ENCODE measurements at places on chromosomes 6 and 20. TPM values are rescaled to one million over a fixed set of nuclear protein-coding genes. Genes with fewer than 3 reads are reported as not detected.

DDX27 gene
- total RNA-seq, result 10.2 TPM

OXT gene
- total RNA-seq, result not detected

FRK gene
- total RNA-seq, result 6.3 TPM

SLCO4A1 gene
- total RNA-seq, result 19.8 TPM

GRIK2 gene
- 12.1 TPM for total RNA-seq

CRISP2 gene
- not detected for total RNA-seq

PBOV1 gene
- total RNA-seq, result not detected

LRRN4 gene
- total RNA-seq, result 15.0 TPM

RAB44 gene
- not detected for total RNA-seq

PHF10 gene
- 49.9 TPM for total RNA-seq

RIPOR2 gene
- total RNA-seq, result 7.3 TPM

FNDC11 gene
- not detected for total RNA-seq

VPS16 gene
- total RNA-seq, result 16.4 TPM

TPBG gene
- 16.7 TPM for total RNA-seq

GRCh38 chr20:4633780-4634179, 87.9 kb upstream of the PRND start:
- no peak for DNase-seq

GRCh38 chr6:135904666-135905065, 53.2 kb downstream of the PDE7B start:
- DNase-seq, result no peak

- no peak for DNase-seq
Measured at GRCh38 chr20:10654630-10655029, 19.2 kb downstream of the JAG1 start.

GRCh38 chr20:15278041-15278440, 940.6 kb upstream of the FLRT3 start:
- no peak for DNase-seq

- DNase-seq, result no peak
Measured at GRCh38 chr6:33428224-33428965, 8.5 kb downstream of the SYNGAP1 start.

GRCh38 chr6:51513891-51514747, 573.3 kb downstream of the PKHD1 start:
- no peak for DNase-seq

GRCh38 chr20:58651559-58651945, 469 bp downstream of the STX16 start:
- no peak for DNase-seq

GRCh38 chr20:62463651-62464424, 12.0 kb downstream of the GATA5 start:
- no peak for DNase-seq

- peak; percentile 87 for DNase-seq
Measured at GRCh38 chr6:43790031-43790430, 20.0 kb downstream of the VEGFA start.

DNA sequence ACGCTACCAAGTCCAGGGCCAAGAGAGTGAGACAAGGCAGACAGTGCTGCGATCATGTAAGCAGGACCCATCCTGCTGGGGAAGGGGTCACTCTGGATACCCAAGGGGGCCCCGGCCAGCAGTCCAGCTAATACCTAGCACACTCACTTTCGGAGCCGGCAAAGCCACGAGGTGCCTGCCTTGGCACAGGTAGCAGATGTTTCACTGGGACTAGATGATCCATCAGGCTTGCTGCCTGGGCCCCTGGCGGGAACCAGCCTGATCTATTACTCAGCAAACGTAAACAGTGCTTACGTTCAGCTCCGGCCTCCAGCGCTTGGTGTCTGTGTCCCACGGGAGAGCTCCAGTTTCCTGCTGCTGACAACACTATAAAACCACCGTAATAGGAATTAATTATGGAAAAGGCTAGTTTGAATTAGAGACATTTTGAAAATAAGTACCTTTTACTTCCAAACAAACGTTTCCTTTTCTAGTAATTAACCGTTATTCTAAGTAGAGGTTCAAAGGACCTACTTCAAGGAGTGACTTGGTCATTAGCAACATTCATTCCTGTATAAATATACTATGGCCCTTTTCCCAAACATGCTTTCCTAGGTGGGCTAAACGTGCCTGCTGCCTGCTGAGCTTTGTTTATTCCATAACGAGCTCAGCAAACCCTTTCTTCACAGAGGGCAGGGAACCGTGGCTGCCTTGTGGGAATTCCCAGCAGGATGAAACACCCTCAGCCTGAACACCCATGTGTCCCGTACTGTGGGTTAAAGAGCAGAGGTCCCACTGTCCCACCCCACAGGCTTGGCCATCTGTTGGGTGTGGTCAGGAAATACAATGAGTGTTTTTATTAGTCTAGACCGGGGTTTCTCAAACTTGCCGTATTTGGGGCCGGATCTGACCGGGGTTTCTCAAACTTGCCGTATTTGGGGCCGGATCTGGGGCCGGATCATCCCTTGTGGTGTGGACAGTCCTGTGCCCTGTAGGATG, 18.4 kb downstream of the SLC22A23 start:
- no peak for DNase-seq

DNA sequence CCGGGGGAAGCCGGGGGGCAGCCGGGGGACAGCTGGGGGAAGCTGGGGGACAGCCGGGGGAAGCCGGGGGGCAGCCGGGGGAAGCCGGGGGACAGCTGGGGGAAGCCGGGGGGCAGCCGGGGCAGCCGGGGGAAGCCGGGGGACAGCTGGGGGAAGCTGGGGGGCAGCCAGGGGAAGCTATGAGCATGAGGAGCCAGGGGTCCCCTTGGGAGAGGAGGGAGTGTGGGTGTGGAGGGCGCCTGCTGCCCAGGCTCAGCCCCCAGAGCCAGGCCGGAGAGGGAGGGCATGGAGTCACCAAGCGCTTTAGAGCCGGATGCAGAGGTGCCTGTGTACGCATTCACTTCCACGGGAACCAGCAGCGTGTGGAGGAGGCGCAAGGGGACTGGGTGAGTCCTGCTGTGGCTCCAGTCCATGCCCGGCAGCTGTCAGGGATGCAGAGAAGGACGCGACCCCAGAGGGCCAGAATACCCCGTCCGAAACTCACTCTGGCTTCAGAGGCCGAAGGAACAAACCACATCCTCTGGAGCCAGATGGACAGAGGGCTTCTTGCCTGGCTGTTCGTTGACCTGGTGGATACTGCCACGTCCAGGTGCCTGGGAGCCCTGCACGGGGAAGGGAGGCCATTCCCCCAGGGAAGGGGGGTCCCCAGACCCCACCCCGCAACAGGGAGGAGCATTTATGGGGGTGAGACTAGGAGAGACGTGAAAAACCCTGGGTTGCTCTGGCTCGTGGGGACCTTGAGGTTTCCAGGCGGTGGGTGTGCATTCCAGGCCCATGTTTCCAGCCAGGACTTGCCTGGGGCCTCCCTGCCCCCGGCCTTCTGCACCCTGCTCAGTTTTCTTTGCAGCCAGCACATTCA, 26.5 kb upstream of the DACT2 start:
- no peak for DNase-seq

DNA sequence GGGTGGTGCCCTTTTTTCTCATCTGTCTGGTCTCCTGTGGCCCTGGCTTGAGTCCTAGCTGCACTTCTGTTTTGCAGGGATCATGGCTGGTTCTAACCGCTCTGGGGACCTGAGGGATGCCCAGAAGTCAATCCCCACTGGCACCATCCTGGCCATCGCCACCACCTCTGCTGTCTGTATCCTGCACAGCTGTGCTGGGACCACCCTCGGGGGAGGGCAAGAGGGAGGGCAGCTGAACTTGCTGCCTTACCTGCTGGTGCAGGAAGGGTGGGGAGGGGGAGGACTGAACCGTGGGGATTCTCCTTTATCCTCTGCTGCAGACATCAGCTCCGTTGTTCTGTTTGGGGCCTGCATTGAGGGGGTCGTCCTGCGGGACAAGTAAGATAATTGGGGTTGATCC, 14.5 kb downstream of the SLC12A5 start:
- no peak for DNase-seq

GRCh38 chr6:100322886-100323285, 141.8 kb downstream of the SIM1 start:
- no peak for DNase-seq

DNA sequence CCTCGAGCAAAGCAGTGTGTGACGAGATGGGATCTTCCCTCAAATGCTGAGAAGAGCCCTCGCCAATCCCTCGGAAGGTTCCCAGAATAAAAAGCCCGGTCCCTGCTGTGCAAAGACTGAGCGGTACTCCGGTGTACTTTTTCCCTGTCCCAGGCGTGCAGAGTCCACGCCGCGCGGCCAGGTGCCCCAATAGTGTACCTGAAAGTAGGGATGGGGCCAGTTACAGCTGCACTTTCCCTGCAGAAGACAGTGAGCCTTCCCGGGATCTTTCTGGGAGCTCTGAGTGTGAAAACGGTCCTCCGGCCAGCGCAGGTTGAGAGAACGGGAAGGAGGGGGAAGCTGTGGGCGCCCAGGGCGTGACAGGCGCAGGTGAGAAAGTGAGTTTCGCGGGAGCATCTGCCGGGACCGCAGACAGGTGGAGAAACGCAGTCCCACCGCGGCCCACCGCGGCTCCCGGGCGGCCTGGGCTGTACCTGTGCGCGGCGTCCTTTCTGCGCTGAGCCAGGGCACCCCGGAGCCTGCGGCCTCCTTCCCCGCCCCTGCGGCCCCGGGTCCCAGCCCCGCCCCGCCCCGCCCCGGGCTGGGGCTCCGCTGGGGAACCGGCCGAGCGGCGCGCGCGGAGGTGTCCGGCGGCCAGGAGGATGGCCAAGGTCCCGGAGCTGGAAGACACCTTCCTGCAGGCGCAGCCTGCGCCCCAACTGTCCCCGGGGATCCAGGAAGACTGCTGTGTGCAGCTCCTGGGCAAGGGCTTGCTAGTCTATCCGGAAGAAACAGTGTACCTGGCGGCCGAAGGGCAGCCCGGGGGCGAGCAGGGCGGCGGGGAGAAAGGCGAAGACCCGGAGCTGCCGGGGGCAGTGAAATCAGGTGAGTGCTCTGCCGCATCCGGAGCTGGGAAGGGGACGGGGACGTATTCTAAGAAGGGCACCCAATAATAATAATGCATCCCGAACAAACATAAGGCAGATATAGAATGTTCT, at the start of gene RFX6:
Gene RFX6 (plus strand): TSS at position 608 of the 977 bp plus-strand sequence. CDS start 34 bp downstream, at position 642.
- no peak for DNase-seq

DNA sequence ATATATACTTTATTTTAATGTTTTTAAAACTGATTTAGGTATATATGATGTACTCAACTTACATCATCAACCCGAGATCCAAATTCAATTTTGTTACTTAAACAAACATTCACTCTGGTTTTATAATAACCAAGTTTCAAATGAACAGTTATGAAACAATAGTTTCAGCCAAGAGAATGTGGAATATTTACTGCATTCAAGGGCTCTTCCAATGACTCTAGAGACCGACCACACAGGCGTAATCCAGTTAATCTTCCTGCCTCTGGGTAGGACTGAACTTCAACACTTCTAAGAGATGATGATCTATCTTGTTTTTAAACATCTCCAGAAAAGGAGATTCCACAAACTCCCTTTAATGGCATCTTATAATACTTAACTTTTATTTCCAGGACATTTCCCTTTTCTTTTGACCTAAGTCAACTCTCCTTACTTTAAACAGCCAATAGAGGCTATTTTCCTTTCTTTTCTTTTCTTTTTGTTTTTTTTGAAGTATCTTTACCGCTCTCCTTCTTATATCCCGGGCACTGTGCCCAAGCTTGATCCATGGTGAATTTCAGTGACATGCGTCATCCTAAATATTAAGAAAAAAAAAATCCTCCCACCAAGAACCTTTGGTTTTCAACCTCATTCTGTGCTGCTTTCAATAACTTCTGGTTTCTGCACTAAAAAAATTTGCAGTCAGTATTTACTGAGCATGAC, 110.1 kb downstream of the KIF13A start:
- no peak for DNase-seq

GRCh38 chr20:62631336-62632308, 10.7 kb upstream of the SLCO4A1 start:
- DNase-seq, result no peak

GRCh38 chr6:24994812-24995211, 59.1 kb upstream of the RIPOR2 start:
- DNase-seq, result no peak

- DNase-seq, result no peak
Measured at GRCh38 chr6:24405262-24405661, 2.5 kb downstream of the MRS2 start.

DNA sequence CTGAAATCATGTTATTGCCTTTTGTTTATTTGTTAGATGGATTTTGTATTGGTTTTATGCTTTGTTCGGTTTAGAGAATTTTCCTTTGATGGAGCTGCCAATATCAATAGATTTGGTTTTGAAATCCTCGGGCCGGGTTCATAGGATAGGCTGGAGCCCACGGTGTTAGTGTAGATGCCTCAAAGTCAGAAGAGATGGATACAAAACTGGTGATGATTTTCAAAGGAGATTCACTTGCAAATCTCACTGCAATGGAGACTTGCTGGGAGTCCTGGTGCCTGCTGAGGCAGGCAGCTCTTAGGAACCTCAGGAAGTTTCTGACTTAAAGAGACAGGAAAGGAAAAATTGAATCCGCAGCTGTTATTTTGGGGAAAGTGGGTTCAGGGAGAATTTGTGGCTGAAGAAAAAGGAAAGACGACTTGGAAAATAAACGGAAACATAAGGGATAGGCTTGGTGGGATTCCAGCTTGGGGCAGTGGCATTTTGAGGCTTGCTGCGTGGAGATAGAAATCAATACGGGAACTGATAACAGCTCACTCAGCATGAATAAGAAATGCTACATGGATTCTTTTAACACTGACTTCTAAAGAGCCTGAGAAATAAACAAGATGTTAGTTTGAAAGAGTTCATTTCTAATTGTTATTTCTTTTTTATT, 241.6 kb downstream of the PHACTR1 start:
- no peak for DNase-seq

GRCh38 chr6:26043384-26044139, 43.7 kb upstream of the HFE start:
- DNase-seq, result peak; percentile 81

- DNase-seq, result no peak
Measured at GRCh38 chr20:10042086-10042485, 7.3 kb downstream of the ANKEF1 start.

GRCh38 chr6:30802731-30803130, 58.4 kb upstream of the IER3 start:
- DNase-seq, result no peak

- DNase-seq, result no peak
Measured at GRCh38 chr20:63273635-63274380, 1.2 kb downstream of the ARFGAP1 start.

GRCh38 chr6:147467886-147468285, 40.6 kb upstream of the SAMD5 start:
- DNase-seq, result no peak

DNA sequence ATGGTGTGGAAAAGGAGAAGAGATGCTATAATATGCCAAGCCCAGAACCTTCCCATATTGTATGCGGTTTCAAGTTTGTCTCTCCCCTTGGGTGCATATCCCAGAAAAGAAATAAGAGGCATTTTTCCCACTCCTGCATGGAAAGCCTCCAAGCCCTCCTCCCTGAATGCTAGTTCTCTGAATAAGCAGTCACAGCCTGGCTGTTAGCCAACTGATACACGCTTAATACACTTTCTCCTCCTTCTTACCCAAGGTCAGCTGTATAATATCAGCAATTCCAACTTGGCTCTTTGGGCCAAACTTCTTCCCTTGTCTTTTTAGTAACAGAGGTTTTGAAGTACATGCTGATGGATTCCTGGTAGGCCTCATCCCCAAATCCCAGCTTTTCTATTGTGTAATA, 440.1 kb downstream of the EPHA7 start:
- no peak for DNase-seq

- DNase-seq, result no peak
Measured at GRCh38 chr6:44057931-44058616, 69.2 kb downstream of the MRPL14 start.

GRCh38 chr20:13270211-13270610, 49.1 kb downstream of the ISM1 start:
- DNase-seq, result no peak

- no peak for DNase-seq
Measured at GRCh38 chr20:39504710-39505094, 542.6 kb downstream of the DHX35 start.

- DNase-seq, result no peak
Measured at GRCh38 chr6:68544450-68544849, 90.6 kb upstream of the ADGRB3 start.
